ENCODE measurements at places on chromosomes 7 and 10. TPM values are rescaled to one million over a fixed set of nuclear protein-coding genes. Genes with fewer than 3 reads are reported as not detected.

- H3K36me3 ChIP-seq, result no peaks in the 10 kb centered on the region
- no peaks in the 10 kb centered on the region for H3K27me3 ChIP-seq
- no peaks in the 10 kb centered on the region for H3K4me1 ChIP-seq
- no peak overlapping the region for H3K27ac ChIP-seq
- H3K4me3 ChIP-seq, result no peak overlapping the region
Measured at GRCh38 chr7:120097020-120097419, 176.0 kb upstream of the KCND2 start.

DNA sequence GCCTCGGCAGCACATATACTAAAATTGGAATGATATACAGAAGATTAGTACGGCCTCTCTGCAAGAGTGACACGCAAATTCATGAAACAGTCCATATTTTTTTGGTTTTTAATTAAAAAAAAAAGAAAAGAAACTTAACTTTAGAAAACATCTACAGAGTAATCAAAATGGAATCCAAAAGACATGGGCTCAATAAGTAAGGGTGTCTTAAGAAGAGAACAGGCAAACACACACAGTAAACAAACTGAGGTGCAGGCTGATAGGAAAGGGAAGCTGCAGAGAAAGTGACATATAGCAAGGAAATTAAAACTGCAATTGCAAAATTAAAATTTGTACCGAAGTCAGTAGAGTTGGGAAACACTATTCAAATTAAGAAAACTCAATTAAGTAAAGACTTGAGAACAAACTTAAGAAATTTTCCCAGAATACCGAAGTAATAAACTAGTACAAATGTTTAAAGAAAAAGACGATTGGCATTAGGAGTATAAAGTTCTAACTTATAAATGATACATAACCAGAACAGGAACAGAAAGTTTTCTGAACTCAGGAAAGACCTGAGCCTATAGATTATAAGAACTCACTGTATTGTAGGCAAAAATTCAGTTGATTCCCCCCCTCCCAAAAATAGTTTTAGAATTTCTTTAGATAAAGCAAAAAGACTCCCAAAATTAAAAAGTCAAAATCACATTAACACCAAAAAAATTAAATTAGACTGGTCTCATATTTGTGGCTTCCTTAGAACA lies 16.3 kb downstream of the MTPN start:
- no peak overlapping the region for H3K4me3 ChIP-seq
- peaks cover 15% of the 10 kb centered on the region for H3K4me1 ChIP-seq
- no peak overlapping the region for H3K27ac ChIP-seq
- no peaks in the 10 kb centered on the region for H3K36me3 ChIP-seq

DNA sequence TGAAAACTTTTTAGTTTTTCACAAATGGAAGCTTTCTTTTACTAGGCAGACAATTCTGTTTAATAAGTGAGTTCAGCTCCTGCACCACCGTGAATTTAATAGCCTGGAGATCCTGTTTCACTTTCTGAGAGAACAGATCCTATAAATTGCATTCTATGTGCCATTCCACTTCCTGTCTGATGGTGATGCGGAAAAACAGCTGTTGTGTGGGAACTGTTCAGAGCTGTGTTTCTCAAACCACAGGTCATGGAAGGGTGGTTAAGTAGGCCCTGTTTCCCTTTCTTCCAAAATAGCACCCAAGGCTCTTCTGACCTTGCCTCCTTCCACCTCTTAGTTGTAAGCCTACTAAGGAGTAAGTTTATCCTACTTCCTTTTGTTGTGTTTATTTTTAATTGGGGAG lies 97.2 kb upstream of the DKK1 start:
- H3K27ac ChIP-seq, result no peak overlapping the region
- no peak overlapping the region for H3K4me3 ChIP-seq

- H3K27me3 ChIP-seq, result no peaks in the 10 kb centered on the region
- no peaks in the 10 kb centered on the region for H3K36me3 ChIP-seq
- H3K4me3 ChIP-seq, result no peak overlapping the region
- no peak for DNase-seq
Measured at GRCh38 chr7:31203551-31203950, 137.0 kb downstream of the NEUROD6 start.

GRCh38 chr7:47605816-47606575 lies 24.1 kb upstream of the TNS3 start:
- no peak for DNase-seq
- no peaks in the 10 kb centered on the region for H3K27me3 ChIP-seq
- H3K27ac ChIP-seq, result peak overlapping the region; percentile 45
- no peaks in the 10 kb centered on the region for H3K36me3 ChIP-seq
- peaks cover 56% of the 10 kb centered on the region for H3K4me1 ChIP-seq

DNA sequence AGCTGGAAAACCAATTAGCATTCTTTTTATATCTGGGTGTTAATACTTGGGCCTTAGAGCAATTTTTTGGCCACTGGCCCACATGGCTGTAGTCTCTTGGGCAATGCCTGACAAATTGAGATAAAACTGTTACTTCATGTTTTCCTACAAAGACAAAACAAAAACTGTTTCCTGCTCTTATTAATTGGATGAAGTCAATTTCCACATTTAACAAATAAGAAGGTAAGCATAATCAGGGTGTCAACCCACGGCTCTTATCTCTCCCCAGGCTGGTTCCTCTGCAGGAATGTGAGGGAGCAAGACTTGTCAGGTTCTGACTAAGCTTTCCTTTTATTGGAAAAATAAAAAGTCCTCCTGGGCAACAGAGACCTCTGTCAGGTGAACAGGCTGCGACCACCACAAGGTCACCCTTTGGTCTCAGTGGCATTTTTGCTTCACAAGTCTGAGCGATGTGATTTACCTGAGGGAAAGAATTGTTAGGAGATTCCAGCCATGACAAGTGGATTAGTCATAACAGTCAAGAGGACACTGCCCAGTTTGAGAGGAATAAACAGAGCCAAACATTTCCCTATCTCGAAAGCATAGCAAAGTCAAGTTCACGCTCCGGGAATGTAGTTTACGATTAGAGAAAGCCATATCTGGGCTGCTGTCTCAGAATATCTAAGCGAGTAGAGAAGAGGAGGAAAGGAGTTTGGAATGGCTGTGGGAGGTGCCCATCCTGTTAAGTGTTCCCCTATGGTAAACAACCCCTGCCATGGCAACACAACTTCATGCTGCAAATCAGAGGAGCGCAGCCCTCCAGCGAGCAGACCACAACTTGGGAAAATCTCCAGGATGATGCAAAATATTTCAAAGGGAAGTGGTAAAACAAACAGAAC lies 144.4 kb downstream of the TES start:
- peak overlapping the region; percentile 6 for H3K4me3 ChIP-seq
- H3K36me3 ChIP-seq, result no peaks in the 10 kb centered on the region
- H3K27ac ChIP-seq, result peak overlapping the region; percentile 82
- DNase-seq, result no peak

DNA sequence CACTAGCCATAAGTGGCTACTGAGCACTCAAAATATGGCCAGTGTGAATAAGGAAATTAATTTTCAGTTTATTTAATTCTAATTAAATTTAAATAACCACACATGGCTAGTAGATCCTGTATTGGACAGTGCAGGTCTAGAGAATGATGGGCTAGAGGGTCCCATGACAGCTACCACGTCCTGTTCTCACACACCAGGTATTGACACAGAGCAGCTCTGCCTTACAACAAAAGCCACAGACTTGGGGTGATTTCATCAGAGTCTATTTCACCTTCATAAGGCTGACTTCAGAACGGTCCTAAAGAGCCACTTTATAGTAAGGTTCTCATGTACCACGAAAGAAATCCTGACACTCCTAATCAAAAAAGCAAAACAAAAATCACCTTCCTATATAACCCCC lies 111.3 kb downstream of the UBE2H start:
- H3K4me3 ChIP-seq, result no peak overlapping the region
- peaks cover 45% of the 10 kb centered on the region for H3K4me1 ChIP-seq

GRCh38 chr10:120034236-120034635 lies 141.7 kb downstream of the SEC23IP start:
- DNase-seq, result no peak
- H3K4me3 ChIP-seq, result no peak overlapping the region
- no peaks in the 10 kb centered on the region for H3K36me3 ChIP-seq
- H3K4me1 ChIP-seq, result no peaks in the 10 kb centered on the region
- no peaks in the 10 kb centered on the region for H3K27me3 ChIP-seq
- no peak overlapping the region for H3K27ac ChIP-seq

- H3K36me3 ChIP-seq, result no peaks in the 10 kb centered on the region
- no peaks in the 10 kb centered on the region for H3K4me1 ChIP-seq
- H3K27ac ChIP-seq, result no peak overlapping the region
- no peak for DNase-seq
- no peaks in the 10 kb centered on the region for H3K27me3 ChIP-seq
- no peak overlapping the region for H3K4me3 ChIP-seq
Measured at GRCh38 chr7:18655912-18656311, 160.4 kb downstream of the HDAC9 start.

DNA sequence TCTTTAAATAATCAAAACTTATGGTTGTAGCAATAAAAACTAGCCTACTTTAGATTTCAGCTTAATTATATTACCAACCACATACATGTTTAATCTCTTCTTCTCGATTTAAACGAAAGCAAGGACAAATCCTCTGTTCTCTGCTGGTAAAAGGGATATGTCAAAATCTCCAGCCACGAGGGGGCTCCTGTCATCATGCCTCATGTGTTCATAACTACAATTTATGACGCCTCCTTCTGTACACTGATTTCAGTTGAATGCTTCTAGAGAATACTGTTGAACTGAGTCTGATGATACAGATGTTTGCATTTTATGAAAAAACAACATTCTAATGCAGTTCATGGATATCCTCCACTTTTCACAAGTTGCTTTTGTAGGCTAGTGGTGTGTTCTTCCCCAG lies 220.0 kb upstream of the DPP6 start:
- H3K4me1 ChIP-seq, result peaks cover 18% of the 10 kb centered on the region
- H3K27me3 ChIP-seq, result no peaks in the 10 kb centered on the region
- H3K36me3 ChIP-seq, result no peaks in the 10 kb centered on the region

- H3K27ac ChIP-seq, result no peak overlapping the region
- H3K4me3 ChIP-seq, result no peak overlapping the region
- H3K27me3 ChIP-seq, result no peaks in the 10 kb centered on the region
- peaks cover 56% of the 10 kb centered on the region for H3K4me1 ChIP-seq
Measured at GRCh38 chr10:96846926-96847325, 14.8 kb downstream of the LCOR start.

DNA sequence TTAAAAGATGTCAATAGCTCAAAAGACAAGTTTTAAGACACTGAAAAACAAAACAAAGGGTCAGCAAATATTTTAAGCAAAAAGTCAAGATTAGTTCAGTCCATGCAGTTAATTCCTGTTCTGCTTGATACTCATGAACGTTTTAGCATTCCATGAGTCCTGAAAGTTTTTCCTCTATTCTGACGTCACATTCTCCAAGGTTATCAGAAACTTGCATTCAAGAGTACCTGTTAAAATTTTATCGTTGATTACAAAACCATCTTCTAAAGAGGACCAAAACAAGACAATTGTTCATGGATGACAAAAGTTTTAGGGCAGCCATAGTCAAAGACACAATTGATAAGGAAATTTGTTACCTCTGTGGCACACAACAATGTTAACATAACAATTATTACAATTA lies 52.5 kb upstream of the VOPP1 start:
- H3K4me3 ChIP-seq, result no peak overlapping the region
- H3K4me1 ChIP-seq, result no peaks in the 10 kb centered on the region
- no peak overlapping the region for H3K27ac ChIP-seq
- no peaks in the 10 kb centered on the region for H3K27me3 ChIP-seq
- no peak for DNase-seq

DNA sequence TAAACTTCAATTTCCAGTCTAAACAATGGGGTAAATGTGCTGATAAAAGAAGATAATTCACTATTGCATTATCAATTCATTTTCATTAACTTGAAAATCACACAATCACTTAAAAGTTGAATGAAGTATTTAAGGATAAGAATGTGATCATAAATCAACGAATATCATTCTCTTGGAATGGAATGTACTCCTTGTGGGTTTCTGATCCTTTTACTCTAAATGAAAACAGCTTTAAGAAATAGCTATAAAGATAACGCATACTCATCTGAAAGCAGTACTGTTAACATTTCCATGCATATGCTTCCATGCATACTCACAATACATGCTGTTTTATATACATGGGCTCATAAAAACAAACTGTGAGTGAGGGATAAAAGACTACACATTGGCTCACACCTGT lies 108.8 kb downstream of the ATE1 start:
- no peaks in the 10 kb centered on the region for H3K4me1 ChIP-seq
- H3K27ac ChIP-seq, result no peak overlapping the region
- no peaks in the 10 kb centered on the region for H3K27me3 ChIP-seq

CARD11 gene
- 2.0 TPM for total RNA-seq

DPYSL4 gene
- 4.5 TPM for total RNA-seq

NEUROG3 gene
- total RNA-seq, result not detected

ETV1 gene
- 16.4 TPM for total RNA-seq

ITPRID1 gene
- not detected for total RNA-seq

Measured in esophagus muscularis mucosa (tissue), 4 donors.